Astrocyte of the spinal cord (primary cell): ENCODE measurements at places on chromosomes 1 and 21.

- no peak for DNase-seq
Observed at GRCh38 chr1:11851180-11851579, 3.6 kb upstream of the NPPA start.

DNA sequence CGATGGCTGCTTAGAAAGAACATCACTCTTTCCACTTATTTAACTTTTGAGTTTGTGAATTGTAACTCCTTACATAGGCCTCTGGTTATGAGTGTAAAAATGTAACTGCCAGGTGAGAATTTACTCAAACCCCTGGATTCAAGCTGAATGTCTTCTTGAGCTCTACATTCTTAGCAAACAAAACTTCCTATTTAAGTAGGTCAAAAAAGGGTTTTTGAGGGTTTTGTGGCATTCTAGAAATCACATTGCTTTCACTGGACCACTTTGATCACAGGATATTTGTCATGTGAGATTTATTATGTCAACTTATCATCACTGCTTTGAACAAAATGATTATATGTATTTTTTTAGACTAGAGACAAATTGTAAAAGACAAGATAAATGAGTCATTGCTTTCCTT lies 5.7 kb downstream of the IL23R start:
- no peak for DNase-seq

GRCh38 chr1:178521241-178521640 lies 8.3 kb downstream of the TEX35 start:
- no peak for DNase-seq

DNA sequence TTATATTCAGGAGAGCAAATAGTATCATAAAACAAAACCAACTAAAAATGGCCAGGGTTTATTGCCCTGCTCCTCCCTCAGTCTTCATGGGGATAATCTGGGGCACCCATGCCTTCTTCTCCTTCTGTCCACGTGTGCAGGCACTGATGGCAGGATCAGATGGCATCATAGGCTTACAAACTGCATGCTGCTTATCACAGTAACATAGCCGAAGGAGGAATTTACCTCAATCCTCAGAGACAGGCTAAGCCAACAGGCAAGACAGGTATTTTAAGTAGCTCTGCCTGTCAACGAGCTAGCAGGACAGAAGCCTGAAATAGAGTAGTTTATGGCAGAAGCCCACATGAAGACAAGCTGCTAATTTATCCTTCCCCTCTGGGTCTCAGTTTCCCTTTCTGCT lies 9.4 kb downstream of the LAMB3 start:
- no peak for DNase-seq

DNA sequence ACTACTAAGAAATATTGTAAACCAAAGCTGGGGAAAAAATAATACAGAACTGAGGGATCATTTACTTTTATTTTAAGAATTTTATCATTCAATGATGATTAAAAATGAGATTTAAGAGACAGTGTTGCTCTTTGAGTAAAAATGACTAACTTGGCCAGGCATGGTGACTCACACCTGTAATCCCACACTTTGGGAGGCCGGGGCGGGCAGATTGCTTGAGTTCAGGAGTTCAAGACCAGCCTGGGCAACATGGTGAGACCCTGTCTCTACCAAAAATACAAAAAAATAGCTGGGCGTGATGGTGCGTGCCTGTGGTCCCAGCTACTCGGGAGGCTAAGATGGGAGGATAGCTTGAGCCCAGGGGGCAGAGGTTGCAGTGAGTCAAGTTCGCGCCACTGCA lies 21.8 kb upstream of the PLEKHO1 start:
- no peak for DNase-seq

GRCh38 chr21:15249285-15249993 lies 184.6 kb upstream of the NRIP1 start:
- peak; percentile 59 for DNase-seq
